ENCODE measurements at places on chromosomes 12 and 14. TPM values are rescaled to one million over a fixed set of nuclear protein-coding genes. Genes with fewer than 3 reads are reported as not detected.

ATL1 gene
- 2.8 TPM for total RNA-seq

EAPP gene
- 22.2 TPM for total RNA-seq

C12orf54 gene
- total RNA-seq = not detected

ARF6 gene
- 73.2 TPM for total RNA-seq

A2M gene
- total RNA-seq = 6.5 TPM

ASIC1 gene
- total RNA-seq = 0.55 TPM

APOLD1 gene
- total RNA-seq = 6.0 TPM

SLC38A4 gene
- not detected for total RNA-seq

GRCh38 chr14:49905989-49906388 is 13.1 kb downstream of the ARF6 start:
- H3K27me3 ChIP-seq = no peaks in the 10 kb centered on the region
- H3K36me3 ChIP-seq = no peaks in the 10 kb centered on the region
- H3K4me1 ChIP-seq = peaks cover 26% of the 10 kb centered on the region
- DNase-seq = no peak

DNA sequence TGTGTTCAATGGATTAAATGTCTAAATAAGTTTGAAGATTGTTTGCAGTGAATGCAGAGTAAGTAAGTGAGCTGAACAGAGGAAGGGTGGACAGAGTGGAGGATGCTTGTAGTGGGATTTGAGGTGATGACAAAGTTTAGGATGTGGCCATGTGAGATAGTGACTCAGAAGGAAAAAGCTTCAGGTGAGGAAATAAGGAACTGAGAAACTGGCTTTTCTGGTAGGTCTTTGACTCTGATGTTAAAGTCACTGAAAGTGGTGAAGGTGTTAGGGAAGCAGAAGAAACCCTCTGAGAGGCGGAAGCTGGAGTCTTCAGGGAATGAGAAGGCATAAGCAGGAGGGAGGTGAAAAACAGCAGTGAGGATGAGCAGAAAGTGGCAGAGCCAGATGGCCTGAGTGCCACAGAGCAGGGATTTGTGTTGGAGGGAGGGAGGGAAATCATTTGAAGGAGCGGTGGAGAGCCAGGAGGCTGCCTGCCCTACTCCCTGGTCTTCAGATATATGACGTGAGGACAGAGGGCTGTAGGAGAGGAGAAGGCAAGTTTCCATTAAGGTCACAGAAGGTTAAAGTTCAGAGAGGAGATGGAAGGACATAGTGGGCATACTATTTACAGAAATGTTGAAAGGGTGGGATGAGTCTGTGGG is 24.8 kb downstream of the RGS6 start:
- H3K27ac ChIP-seq = no peak overlapping the region
- DNase-seq = no peak
- no peak overlapping the region for H3K4me3 ChIP-seq
- H3K27me3 ChIP-seq = no peaks in the 10 kb centered on the region
- H3K36me3 ChIP-seq = no peaks in the 10 kb centered on the region

DNA sequence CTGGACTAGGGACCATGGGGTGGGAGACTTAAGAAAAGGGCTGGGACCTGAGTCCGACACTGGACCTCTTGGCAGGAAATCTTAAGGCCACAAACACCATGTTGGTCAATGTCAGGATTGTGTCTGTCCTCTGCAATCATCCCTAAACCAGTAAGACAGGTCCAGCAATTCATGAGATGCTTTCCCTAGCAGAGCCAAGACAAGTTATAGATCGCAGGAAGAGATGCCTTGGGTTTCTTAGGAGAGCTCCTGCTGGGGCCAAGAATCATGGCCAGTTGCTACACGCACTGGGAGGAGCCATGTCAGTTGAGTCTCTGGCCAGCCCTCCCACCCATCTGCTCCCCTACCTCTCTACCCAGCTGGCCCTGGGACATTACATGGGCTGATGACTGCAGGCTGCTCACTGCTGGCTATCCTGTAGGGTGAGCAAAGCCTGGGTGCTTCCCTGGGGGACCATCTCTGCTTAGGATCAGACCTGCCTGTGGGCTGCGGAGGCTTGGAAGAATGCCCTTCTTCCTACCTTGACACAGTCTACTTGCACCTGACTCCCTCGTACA is 14.2 kb downstream of the PLEKHH1 start:
- H3K27ac ChIP-seq = no peak overlapping the region
- peaks cover 23% of the 10 kb centered on the region for H3K27me3 ChIP-seq
- H3K36me3 ChIP-seq = no peaks in the 10 kb centered on the region
- DNase-seq = no peak
- H3K4me3 ChIP-seq = no peak overlapping the region

GRCh38 chr14:53845813-53846693 is 110.6 kb downstream of the BMP4 start:
- H3K4me3 ChIP-seq = no peak overlapping the region
- no peak for DNase-seq
- H3K36me3 ChIP-seq = no peaks in the 10 kb centered on the region
- no peak overlapping the region for H3K27ac ChIP-seq

- no peaks in the 10 kb centered on the region for H3K4me1 ChIP-seq
- no peak for DNase-seq
- H3K4me3 ChIP-seq = no peak overlapping the region
- H3K27ac ChIP-seq = no peak overlapping the region
- no peaks in the 10 kb centered on the region for H3K27me3 ChIP-seq
Measured at GRCh38 chr12:59298296-59298695, 297.5 kb upstream of the SLC16A7 start.

DNA sequence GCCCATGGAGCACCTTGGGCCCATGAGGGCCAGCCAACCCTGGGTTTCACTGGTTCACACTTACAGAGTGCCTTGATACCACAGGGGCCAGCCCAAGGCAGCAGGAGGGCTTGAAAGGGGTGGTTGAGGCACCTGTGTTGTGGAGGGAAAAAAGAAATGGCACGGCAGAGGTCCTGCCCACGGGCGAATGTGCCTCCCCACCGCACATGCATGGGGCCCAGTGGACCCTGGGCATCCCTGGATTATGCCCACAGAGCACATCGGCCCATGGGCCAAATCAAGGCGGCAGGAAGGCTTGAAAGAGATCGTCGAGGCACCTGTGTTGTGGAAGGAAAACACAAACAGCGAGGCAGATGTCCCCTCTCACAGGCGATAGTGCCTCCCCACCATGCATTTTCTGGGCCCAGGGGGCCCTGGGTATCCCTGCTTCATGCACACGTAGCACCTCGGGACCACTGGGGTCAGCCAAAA is 378.1 kb downstream of the ALG10 start:
- H3K4me3 ChIP-seq = no peak overlapping the region
- DNase-seq = no peak
- no peaks in the 10 kb centered on the region for H3K4me1 ChIP-seq
- H3K36me3 ChIP-seq = no peaks in the 10 kb centered on the region

DNA sequence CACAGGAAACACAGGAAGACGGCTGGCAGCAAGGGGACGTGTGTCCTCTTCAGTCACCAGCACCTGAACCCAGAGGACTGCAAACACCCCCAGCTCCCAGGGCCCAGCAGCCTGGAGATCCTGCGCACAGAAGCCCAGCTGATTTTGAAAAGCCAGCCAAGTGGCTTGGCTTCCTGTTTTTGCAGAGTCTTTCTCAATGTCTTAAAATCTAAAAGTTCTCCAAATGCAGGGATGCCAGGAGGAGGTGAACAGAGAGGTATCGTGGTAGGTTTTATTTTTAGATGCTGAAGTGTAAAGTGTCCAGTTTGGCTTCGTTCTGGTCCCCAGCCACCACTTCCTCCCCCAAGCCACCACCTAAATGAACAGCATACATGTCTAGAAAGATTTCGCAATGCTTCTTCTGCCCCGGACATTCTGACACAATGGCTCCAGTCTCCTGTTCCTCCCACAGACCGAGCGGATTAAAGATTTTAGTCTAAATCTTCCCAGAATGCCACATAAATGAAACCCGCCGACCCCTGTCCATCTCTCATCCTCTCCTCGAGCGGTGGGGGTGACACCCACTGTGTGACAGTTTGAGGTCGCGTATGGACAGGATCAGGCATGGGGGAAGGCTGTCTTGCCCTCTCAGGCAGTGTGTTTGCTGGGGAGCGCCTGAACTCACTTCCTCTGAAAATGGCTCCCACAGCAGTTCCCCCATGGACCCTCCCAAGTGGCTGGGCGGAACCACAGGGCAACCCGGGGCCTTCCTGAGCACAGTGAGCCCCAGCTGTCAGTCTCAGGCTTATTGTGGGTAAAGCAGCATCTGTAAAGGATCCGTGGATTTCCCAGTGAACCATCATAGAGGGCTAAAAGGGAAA is 41.6 kb downstream of the ITPK1 start:
- no peak overlapping the region for H3K4me3 ChIP-seq
- peaks cover 17% of the 10 kb centered on the region for H3K4me1 ChIP-seq
- no peaks in the 10 kb centered on the region for H3K27me3 ChIP-seq
- peak; percentile 43 for DNase-seq

DNA sequence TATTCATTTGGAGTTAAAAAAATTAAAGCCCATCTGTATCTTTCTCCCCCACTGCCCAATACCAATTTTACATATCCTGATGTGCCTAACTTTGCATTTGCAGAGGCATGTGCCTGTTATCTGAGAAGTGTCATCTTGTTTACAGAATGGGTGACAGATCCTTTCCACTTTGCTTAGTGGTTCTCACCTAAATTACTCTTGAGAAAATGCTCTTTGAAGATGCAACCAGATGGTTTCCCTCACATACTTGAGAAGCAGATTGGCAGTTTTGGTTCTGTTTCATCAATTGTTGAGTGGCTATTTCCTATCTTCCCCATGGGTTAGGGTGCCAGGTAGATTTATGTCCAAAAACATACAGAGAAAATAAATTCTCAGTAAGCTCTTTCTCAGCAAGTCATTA is 1051.4 kb upstream of the ATXN7L3B start:
- H3K4me3 ChIP-seq = no peak overlapping the region
- H3K27ac ChIP-seq = no peak overlapping the region

- H3K4me1 ChIP-seq = no peaks in the 10 kb centered on the region
- no peak overlapping the region for H3K4me3 ChIP-seq
- H3K36me3 ChIP-seq = peaks cover 20% of the 10 kb centered on the region
Measured at GRCh38 chr14:102728501-102728900, 48.7 kb upstream of the TRAF3 start.

DNA sequence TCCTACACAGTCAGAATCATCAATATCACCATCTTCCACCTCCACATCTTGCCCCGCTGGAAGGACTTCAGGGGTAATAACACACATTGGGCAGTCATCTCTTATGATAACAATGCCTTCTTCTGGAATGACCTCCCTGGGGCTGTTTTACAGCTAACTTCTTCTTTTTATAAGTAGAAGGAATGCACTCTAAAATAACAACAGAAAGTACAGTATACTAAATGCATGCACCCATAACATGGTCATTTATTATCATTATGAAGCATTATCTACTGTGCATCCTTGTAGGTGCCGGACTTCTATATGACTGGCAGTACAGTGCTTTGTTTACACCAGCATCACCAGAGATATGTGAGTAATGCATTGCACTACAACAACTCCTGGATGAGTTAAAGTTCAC is 19.0 kb upstream of the NUAK1 start:
- no peak for DNase-seq
- no peak overlapping the region for H3K27ac ChIP-seq
- peaks cover 10% of the 10 kb centered on the region for H3K4me1 ChIP-seq
- H3K27me3 ChIP-seq = peaks cover 9% of the 10 kb centered on the region
